ENCODE measurements at places on chromosomes 6 and 20.
A peak's percentile ranks its signal among the peaks of the same experiment; 100 is the strongest.

GRCh38 chr20:34069341-34070078, 42.5 kb downstream of the EIF2S2 start:
- peak; percentile 81 for DNase-seq

DNA sequence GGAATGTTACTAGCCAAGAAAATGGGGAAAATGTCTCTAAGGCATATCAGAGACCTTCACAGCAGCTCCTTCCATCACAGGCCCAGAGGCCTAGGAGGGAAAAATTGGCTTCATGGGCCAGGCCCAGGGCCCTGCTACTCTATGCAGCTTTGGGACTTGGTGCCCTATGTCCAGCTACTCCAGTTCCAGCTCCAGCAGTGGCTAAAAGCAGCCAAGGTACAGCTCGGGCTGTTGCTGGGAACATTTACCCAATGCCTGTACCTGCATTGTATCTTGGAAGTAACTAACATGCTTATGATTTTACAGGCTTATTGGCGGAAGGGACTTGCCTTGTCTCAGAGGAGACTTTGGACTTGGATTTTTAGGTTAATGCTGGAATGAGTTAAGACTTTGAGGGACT, 390.6 kb downstream of the GRIK2 start:
- no peak for DNase-seq

DNA sequence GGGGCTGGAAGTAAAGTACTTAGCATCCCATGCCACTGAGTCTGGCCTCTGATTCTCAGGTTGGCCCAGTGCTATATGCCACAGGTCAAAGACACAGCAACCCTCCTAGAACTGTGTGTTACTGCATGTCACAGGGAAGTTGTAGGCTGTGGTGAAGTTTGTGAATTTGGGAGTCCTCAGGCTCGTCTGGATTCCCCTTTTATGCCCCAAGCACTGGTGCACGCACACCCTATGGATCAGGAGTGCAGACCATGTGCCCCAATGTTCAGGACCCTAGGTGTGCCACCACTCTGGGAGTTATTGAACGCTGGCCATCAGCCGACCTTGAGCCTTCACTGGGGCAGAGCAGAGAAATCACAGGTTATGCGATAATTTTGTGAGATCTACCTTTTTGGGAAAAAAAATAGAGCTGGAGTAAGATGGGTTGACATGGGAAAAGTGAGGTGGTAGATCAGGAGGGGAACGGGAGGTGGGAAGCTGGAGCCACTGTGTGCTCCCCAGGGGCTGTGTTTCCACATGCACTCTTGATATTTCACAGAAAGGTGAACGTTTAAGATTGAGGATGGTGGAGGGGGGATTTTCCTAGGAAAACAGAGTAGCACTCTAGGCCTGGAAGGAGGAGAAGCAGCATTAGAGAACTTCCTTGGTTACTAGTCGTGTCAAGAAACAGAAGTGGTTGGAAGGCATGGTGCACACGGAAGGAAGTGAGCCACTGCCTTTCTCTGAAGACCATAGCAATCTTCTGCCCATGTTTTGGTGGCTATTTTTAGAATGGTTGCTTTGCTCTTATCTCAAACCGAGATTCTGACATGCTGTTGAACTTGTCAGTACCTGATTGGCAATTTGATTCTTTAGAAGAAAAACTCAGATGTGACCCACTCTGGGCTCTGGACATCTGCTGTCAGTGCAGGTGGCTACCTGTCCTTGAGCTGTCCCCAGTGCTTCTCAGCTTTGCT, 44.1 kb downstream of the DUSP22 start:
- no peak for DNase-seq

GRCh38 chr6:41449399-41450245, 96.6 kb upstream of the FOXP4 start:
- no peak for DNase-seq

GRCh38 chr6:47626782-47627181, 71.6 kb upstream of the ADGRF4 start:
- no peak for DNase-seq

DNA sequence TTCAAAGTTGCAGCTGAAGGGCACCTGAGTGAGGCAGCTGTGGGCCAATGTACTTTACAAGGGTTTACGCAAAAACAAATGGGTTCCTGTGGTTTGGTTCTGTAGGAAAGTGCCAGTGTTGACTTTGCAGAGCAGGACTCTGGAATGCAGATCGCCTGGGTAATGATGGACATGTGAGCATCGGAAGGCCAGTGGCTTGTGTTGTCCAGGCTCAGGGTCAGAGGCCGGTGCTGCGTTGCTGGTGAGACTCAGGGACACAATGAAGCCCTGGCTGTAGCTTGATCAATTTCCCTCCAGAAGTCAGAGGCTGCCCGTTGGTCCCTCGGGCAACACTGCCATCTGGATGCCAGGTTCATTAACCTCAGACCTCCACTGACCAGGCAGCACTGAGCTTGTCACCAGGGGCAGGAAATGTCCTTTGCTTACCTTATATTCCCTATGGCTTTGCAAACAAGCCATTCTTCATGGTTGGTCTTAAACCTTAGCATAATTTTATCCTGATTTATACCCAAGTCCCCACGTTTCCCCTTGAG, 753.4 kb downstream of the QKI start:
- DNase-seq: no peak

DNA sequence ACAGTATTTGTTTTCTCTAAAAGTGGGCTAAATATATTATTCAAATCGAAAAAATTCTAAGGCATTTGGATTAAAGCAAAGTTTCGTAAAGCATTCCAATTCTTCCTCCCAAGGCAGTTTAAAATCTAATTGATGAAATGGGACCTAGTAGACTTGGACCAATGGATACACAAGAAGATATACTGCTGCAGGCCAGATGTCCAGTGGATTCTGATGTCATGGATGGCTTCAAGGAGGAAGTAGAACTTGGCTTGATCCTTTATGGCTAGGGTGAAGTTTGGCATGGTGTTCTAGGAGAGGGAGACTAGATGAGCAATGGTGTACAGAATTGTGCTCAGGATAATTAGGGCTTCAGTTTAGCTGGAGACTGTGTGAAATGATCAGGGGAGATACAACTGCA, 559.5 kb upstream of the MMS22L start:
- DNase-seq: no peak

- no peak for DNase-seq
Observed at GRCh38 chr6:157841211-157841840, 18.3 kb downstream of the SNX9 start.

- no peak for DNase-seq
Observed at GRCh38 chr6:91534614-91535013, 947.7 kb upstream of the MAP3K7 start.

DNA sequence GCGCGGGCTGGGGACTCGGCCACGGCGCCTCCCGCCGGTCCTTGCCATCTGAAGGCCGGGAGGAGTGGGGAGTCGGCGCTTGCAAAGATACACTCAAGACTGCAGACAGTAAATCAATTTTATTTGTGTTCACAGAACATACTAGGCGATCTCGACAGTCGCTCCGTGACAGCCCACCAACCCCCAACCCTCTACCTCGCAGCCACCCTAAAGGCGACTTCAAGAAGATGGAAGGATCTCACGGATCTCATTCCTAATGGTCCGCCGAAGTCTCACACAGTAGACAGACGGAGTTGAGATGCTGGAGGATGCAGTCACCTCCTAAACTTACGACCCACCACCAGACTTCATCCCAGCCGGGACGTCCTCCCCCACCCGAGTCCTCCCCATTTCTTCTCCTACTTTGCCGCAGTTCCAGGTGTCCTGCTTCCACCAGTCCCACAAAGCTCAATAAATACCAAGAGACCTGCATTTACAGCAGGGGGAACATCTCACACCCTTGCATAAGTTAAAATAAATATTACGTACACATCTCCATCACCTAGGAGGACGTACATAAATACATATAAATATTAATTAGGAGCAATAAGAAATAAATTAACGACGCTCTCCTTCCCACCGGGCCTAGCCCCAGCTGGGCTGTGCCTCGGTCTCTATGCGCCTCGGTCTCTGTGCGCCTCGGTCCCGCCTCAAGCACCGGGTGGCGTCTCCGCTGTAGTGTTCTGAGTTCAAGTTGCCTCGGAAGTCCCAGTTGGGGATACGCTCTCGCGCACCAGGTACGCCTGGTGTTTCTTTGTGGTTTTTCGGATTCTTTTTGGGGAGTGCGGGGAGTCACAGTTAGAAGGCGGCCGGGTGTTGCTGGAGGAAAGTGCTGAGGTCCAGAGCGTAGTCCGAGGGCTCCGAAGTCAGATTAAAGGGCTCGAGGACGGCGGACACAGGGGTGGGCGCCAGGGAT, 889 bp upstream of the FLOT1 start:
- peak; percentile 41 for DNase-seq

GRCh38 chr20:46324960-46325703, 16.8 kb upstream of the CDH22 start:
- DNase-seq: peak; percentile 32

GRCh38 chr20:56433221-56433879, 21.3 kb downstream of the CASS4 start:
- peak; percentile 49 for DNase-seq

GRCh38 chr6:135215563-135215962, 34.5 kb downstream of the MYB start:
- DNase-seq: no peak

GRCh38 chr6:170167657-170168159, 123.2 kb downstream of the DLL1 start:
- no peak for DNase-seq

DNA sequence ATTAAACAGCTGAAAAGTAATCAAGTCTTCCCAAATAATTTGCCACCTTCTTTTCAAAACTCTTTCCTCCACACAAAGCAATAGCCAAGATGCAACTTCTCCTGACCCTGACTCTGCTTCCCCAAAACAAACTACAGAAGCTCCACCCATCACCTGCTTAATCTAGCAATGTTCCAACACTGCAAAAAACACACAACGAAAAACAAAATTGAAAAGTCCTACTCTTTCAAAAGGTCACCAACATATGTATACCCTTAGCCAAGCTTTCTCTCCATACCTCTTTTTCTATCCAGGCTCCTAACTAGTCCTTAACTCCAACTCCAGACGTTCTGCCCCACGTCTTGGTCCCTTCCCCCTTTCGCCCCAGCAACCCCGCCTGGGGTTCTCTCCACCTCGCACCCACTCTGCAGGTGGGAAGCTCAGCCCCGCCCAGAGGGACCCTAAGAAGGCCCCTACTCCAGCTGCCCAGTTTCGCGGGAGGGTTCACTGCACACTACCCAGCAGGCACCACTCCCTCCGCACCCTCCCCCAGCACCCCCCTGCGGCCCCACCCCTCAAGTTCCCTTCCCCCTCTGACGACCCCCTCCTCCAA, 717 bp downstream of the CSNK2A1 start:
- DNase-seq: no peak

GRCh38 chr20:34403908-34404307, 40.8 kb downstream of the ITCH start:
- DNase-seq: no peak

DNA sequence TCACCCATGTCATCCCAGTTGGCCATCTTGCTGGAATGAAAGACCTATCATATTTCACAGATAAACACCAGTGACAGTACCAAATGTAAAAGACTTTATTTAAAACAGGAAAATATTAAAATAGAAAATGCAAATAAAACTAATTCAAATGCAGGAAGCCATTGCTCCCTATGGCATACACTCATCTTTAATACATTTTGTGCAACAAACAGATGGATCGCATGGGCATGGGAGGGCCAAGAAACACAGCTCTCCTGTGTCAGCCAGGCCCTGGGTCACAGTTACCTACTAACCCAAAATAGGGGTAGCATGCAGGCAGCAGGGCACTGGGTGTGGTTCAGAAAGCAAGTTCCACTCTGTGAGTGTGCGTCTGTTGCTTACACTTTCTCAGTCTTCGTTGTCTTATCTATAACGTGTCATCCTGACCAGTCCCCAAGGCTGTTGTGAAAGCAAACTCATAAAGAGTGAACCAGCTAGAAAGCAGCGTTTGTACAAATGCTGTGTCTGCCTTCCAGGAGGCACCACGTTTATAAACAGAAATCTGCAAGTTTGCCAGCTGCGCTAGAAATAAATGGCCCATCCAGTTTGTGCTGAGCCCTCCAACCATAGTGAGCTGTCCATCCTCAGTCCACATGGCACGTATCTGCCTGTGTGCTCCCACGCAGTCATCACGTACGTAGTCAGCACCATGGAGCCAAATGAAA, 180.5 kb downstream of the SYNDIG1 start:
- DNase-seq: peak; percentile 25

- no peak for DNase-seq
Observed at GRCh38 chr6:109038837-109039398, 55.7 kb downstream of the SESN1 start.

GRCh38 chr6:137013738-137014602, 30.8 kb downstream of the IL20RA start:
- DNase-seq: peak; percentile 34

GRCh38 chr6:26629359-26629758, 30.2 kb downstream of the ZNF322 start:
- DNase-seq: no peak

- DNase-seq: no peak
Observed at GRCh38 chr20:58810116-58810878, 40.4 kb downstream of the GNAS-AS1 start.

GRCh38 chr6:119526561-119527230, 177.1 kb upstream of the MAN1A1 start:
- no peak for DNase-seq

DNA sequence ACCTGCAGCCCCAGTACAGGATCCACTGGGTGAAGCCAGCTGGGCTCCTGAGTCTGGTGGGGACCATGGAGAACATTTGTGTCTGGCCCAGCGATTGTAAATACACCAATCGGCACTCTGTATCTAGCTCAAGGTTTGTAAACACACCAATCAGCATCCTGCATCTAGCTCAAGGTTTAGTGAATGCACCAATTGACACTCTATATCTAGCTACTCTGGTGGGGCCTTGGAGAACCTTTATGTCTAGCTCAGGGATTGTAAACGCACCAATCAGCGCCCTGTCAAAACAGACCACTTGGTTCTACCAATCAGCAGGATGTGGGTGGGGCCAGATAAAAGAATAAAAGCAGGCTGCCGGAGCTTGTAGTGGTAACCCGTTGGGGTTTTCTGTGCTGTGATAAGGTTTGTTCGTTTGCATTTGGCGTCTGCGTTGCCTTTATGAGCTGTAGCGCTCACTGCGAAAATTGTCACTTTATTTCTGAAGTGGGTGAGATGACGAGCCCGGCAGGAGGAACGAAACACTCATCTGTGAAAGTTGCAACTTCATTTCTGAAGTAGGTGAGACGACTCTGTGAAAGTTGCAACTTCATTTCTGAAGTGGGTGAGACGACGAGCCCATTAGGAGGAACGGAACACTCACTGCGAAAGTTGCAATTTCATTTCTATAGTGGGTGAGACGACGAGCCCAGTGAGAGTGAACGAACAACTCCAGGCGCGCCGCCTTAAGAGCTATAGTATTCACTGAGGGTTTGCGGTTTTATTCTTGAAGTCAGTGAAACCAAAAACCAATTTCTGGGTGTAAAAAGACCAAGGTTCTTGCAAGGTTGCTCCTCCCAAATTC, 31.1 kb downstream of the SERPINB6 start:
- DNase-seq: no peak

DNA sequence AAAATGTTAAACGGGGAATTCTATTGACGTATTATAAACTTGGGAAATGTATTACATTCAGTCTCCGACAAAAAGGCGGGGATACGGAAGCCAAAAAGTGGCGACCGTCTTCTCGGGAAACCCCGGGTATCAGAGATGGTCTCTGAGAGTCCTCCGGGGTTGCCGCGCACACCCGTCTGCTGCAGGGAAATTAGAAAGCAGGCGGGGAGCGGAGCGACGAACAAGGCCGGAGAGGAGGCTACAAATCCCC, 1.5 kb downstream of the SALL4 start:
- peak; percentile 17 for DNase-seq

GRCh38 chr6:132910759-132911158, 96.4 kb downstream of the RPS12 start:
- DNase-seq: no peak

GRCh38 chr20:37385659-37386504, 39.9 kb downstream of the SRC start:
- DNase-seq: no peak

All from EL (cell line).